ENCODE measurements at places on chromosomes 6 and 20. TPM values are rescaled to one million over a fixed set of nuclear protein-coding genes. Genes with fewer than 3 reads are reported as not detected.

TCP11 gene
- total RNA-seq = 0.51 TPM

GRCh38 chr20:35641743-35642142 lies 23.0 kb downstream of the CPNE1 start:
- no peak for DNase-seq

- no peak for DNase-seq
These were observed 655.0 kb upstream of the HS3ST5 start for GRCh38 chr6:114997813-114998292.

CTAGE9 gene
- total RNA-seq = not detected

GRCh38 chr20:9482180-9482579 lies 32.2 kb upstream of the LAMP5 start:
- no peak for DNase-seq

EGFL8 gene
- total RNA-seq = 0.99 TPM

GRCh38 chr6:149037051-149037671 lies 280.4 kb upstream of the TAB2 start:
- peak; percentile 82 for DNase-seq

- DNase-seq = peak; percentile 3
These were observed 544 bp upstream of the HLA-C start for GRCh38 chr6:31272436-31272835.

All from fibroblast of lung (primary cell).